Activated naive CD4-positive, alpha-beta T cell (primary cell): ENCODE measurements at places on chromosomes 13 and 19.

- DNase-seq: no peak
Observed at GRCh38 chr19:291561-292280, 518 bp upstream of the PLPP2 start.

GRCh38 chr19:35142606-35143230, 337 bp upstream of the FXYD7 start:
- peak; percentile 34 for DNase-seq

DNA sequence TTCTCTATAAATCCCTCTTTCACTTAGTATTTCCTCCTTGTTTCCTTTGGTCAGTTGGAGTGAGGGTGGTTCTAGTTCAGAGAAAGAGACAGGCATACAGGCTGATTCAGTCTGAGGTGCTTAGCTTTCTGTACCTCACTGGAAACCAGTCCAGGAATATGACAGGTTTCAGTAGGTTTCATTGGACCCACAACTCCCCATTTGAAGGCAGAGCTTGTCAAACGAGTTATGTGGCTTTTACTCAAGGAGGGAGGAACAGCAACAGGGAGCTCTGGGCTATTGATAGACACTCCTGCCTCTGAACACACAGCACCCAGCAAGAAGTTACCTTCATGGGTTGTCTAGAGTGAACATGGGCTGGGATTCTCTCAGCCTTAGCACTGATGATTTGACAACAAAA, 14.5 kb downstream of the ACTN4 start:
- no peak for DNase-seq

- no peak for DNase-seq
Observed at GRCh38 chr13:48265217-48265815, 32.3 kb downstream of the ITM2B start.

GRCh38 chr19:32404933-32405430, 588 bp upstream of the DPY19L3 start:
- no peak for DNase-seq

- DNase-seq: no peak
Observed at GRCh38 chr19:41192574-41193429, at the start of gene CYP2S1. Gene CYP2S1 (plus strand): TSS chr19:41193219. CDS start chr19:41193265, 46 bp downstream.

DNA sequence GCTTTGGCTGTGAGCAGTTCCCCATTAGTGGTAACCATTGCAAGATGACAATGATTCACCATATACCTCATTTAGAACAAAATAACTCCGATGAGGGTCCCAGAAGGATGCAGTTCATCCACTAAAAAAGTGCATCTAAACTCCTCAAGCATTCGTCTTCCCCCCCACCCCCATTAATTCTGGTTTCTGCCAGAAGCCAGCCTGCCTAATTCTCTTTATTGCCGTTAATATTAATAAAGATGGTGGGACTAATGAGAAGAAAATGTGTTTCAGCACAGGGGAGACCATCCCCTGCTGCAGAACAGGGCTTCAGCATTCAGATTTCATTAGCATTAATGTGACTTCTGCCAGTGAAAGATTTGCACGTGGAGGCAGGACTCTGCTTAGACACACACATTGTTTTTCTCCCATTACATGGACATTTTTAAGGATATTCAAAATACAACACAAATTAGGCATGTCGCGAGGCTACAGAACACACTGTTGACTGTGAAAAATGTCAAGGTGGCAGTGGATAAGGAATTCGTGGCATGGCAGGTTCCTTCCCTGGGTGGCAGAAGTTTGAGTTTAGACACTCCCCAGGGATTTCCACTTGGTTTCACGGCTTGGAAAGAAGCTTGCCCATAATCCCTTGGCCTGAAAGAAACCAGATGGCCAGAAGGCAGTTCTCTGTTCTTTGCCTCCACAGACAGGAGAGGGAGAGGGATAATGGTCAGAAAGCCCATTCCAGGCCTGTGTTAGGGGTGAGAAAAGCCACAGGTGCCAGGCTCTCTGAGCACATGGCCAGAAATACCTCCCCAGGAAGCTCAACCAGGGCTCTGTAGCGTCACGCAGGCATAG, 236.5 kb downstream of the FOXO1 start:
- DNase-seq: no peak

- DNase-seq: no peak
Observed at GRCh38 chr13:74025369-74025768, 108.8 kb downstream of the KLF12 start.

DNA sequence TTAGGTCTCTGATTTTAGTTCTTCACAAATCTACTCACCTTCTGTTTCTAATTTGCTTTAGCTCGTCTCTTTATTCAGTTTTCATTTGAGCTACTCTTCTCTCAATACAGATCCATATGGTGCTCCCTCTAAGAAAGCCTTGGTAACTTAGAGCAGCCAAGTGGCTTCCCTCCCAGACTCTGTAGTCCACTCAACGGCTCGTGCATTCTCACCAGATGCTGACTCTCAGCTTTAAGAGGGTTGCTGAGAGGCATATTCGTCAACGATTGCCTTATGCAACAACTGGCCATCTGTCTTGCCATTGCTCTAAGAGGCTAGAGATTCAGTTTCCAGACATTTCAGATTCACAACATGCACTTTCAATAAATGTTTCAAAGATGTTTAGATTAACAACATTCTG, 785.8 kb upstream of the SLC10A2 start:
- DNase-seq: no peak

- no peak for DNase-seq
Observed at GRCh38 chr19:53900191-53900860, 8.8 kb upstream of the CACNG7 start.

- DNase-seq: no peak
Observed at GRCh38 chr19:16224293-16225045, 26.8 kb downstream of the AP1M1 start.
